H9 (cell line): ENCODE measurements at places on chromosomes 5 and 9.

DNA sequence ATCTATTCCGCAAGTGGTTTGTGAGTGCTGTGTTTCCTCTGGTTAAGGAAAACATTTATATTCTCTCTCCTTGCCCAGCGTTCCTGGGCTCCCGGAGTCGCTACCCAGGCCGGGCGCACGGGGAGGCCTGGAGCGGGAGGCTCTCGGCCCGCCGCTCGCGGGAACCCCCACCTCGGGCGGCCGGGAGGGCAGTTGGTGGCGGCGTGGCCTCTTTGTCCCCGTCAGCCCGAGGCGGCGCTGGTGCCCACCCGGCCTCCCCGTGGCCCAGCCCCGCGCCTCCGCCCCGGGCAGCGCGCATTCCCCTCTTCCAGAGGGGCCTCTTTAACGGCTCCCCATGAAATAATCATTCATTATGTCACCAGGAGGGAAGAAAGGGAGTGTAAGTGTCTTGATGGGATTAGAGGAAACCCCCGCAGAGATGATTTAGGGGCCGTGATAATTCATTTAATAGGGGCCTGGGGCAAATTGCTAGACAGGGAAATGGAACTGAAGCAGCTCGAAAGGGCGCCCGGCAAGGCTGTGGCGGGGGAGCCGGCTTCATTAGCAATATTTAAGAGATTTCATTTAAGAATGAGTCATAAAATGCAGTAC is 181.9 kb upstream of the TBCA start:
- peak; percentile 54 for DNase-seq
- H3K27me3 ChIP-seq = peaks cover 38% of the 10 kb centered on the region; the same call in 1 of the 2 replicates
- peak overlapping the region; percentile 78 for H3K4me3 ChIP-seq
- H3K27ac ChIP-seq = no peak overlapping the region

GRCh38 chr9:93861736-93862358 is 93.3 kb downstream of the BARX1 start:
- H3K27me3 ChIP-seq = no peaks in the 10 kb centered on the region
- H3K4me3 ChIP-seq = no peak overlapping the region
- no peaks in the 10 kb centered on the region for H3K36me3 ChIP-seq
- no peak overlapping the region for H3K27ac ChIP-seq
- no peaks in the 10 kb centered on the region; the same call in 1 of the 2 replicates for H3K4me1 ChIP-seq

DNA sequence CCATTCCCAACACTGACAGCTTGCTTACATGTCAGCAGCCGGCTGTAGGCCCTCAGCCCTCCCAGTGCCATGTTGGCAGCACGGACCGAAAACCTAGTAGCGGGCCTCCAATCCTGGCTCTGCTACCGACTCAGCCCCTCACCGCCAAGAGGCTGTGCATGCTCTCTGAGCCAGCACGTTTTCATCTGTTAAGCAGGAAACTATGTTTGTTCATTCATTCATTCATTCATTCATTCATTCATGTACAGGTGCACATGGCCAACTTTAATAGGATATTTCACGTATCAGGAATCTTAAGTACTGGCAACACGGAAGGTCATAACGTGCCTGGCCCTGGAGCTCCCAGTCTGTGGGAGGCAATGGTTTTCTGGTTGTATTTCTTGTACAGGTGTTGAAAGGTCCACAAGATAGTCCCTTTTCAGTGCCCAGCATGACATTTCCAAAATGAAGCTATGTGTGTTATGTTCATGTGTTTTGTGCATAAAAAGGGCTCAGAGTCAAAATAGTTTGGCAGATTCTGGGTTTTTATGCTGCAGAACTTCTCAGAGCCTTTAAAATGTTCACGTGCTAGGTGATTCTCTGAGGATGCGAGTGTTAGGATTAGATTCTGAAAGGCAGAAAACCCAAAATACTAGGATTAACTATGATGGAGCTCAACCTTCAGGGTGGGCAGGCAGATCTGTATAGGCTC is 17.7 kb downstream of the SUSD3 start:
- H3K4me1 ChIP-seq = no peaks in the 10 kb centered on the region
- H3K27me3 ChIP-seq = no peaks in the 10 kb centered on the region
- no peak for DNase-seq
- no peak overlapping the region for H3K27ac ChIP-seq

GRCh38 chr9:70615464-70616138 is 201.1 kb upstream of the KLF9 start:
- H3K4me3 ChIP-seq = no peak overlapping the region; the same call in 2 of the 3 replicates
- no peaks in the 10 kb centered on the region for H3K4me1 ChIP-seq
- H3K27ac ChIP-seq = no peak overlapping the region
- H3K27me3 ChIP-seq = no peaks in the 10 kb centered on the region
- H3K36me3 ChIP-seq = peaks cover 5% of the 10 kb centered on the region

DNA sequence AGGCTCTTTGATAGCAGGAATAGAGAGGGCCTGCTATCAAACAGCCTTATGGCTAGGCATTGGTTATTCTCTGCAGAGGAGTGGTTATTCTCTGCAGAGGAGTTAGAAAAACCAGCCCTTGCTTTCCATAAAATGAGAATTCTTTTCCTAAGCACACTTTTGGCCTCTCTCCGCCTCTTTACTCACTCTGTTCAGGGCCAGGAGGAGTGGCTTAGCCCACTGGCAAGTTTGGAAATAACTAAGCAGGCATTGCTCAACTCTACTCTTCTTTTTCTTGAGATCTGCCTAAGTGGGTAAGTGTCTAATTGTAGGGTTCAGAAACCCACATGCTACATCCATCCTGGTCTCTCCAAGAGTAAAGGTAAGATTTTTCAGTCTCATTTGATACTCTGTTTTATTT is 341.7 kb downstream of the KIAA0825 start:
- H3K36me3 ChIP-seq = peaks cover 12% of the 10 kb centered on the region
- no peaks in the 10 kb centered on the region for H3K27me3 ChIP-seq
- H3K4me3 ChIP-seq = no peak overlapping the region
- peaks cover 6% of the 10 kb centered on the region; the same call in 1 of the 2 replicates for H3K4me1 ChIP-seq
- DNase-seq = no peak

DNA sequence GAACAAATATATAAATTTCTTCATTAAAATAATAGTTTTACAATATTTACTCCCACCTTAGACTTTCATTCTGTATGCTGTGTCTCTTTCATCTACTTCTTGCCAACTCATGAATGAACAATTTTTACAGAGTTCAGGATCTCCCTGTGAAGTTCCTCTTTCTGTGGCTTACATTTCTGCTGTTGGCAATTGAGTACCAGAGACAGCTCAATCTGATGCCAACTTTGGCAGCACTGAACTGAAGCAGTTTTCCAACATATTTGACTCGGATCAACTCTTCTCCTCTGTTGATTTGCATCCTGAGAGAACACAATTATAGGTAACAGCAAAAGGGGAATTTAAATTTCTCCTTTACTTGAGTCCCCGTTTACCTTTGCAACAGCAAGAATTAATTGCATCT is 1262.2 kb downstream of the EFNA5 start:
- no peak overlapping the region for H3K27ac ChIP-seq
- no peak overlapping the region for H3K4me3 ChIP-seq
- H3K27me3 ChIP-seq = no peaks in the 10 kb centered on the region
- no peaks in the 10 kb centered on the region for H3K4me1 ChIP-seq
- H3K36me3 ChIP-seq = no peaks in the 10 kb centered on the region

DNA sequence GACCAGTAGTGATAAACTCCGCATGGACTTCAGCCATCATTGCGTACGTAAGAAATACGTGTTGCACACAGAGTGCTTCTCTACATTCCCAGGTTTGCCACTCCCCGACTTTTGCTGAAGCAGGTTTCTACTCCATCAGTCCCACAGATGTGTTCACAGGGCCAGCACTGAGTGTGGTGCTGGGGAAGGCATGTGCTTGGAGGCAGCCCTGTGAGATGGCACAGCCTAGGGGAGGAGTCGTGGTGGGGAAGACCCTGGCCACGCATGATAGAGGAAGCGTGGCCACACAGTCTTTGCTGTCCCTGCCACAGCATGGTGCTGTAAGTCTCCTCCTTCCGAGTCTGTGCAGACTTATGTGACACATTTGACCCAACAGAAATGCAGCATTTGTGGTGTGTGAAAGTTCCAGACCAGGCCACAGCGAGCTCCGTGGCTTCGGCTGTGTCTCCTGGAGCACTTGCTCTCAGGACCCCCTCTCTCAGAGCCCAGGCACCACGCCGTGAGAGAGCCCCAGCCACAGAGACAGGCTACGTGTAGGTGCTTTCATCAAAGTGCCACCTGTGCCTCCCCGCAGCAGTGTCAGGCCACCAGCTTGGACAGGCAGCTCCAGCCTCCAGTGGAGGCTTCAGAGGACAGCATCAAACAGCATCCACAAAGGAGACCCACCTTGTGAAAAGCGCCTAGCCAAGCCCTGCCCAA is 197.8 kb downstream of the AUH start:
- no peak for DNase-seq
- H3K4me1 ChIP-seq = no peaks in the 10 kb centered on the region; the same call in 1 of the 2 replicates
- H3K27me3 ChIP-seq = no peaks in the 10 kb centered on the region
- no peak overlapping the region for H3K4me3 ChIP-seq
- no peaks in the 10 kb centered on the region for H3K36me3 ChIP-seq
- no peak overlapping the region for H3K27ac ChIP-seq

DNA sequence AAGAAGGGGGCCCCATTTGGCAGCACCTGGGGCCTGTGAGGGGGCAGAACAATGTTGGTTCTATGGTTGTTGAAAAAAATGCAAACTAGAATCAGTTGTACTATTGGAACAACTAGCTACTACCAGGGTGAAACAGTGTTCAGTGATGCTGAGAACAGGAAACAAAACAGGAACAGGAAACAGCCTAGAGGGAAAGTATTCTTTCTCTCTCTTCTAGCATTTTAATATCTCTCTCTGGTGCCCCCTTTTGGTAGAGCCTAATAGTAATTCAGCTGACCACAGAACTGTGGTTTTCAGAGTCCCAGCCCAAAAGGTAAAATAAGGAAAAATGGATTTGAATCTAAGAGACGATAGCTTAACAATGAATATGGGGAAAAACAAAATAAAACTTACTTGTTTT is 138.0 kb upstream of the KCNN2 start:
- no peak overlapping the region for H3K27ac ChIP-seq
- H3K36me3 ChIP-seq = no peaks in the 10 kb centered on the region; the same call in 2 of the 3 replicates

DNA sequence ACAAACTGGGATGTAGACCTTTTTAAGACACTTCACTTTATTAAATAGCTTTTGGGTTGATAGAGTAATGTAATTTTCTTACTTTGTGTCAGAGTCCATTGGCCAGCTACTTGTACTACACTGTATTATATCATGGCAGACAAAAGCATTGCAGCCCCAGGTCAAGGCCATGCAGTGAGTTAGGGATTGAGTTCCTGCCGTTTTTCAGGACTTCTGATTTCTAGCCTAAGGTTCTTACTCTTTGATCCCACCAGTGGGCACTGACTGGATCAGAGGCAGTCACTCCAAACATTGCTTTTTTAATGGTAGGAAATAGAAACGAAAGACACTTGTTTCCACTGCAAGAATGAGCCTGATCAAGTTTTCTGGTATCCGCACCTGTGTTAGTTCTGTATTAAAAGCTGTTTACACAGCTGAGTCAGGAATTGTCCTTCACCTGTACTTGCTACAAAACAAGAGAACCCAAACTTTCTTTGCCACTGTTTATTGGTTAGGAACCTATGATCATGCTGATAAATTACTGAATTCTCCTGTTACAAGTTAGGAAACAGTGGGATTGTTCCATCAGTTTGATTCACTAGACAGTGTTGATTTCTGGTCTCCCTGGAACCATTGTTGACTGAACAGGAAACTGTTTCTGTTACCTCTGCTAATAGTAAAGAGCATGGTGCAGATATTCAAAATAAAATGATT is 22.1 kb downstream of the LRRC70 start:
- no peak overlapping the region for H3K4me3 ChIP-seq
- DNase-seq = no peak
- H3K27me3 ChIP-seq = no peaks in the 10 kb centered on the region

- H3K4me3 ChIP-seq = no peak overlapping the region
- peaks cover 3% of the 10 kb centered on the region; the same call in 2 of the 3 replicates for H3K36me3 ChIP-seq
- H3K4me1 ChIP-seq = peaks cover 5% of the 10 kb centered on the region; the same call in 1 of the 2 replicates
- H3K27me3 ChIP-seq = no peaks in the 10 kb centered on the region
- DNase-seq = no peak
- H3K27ac ChIP-seq = no peak overlapping the region
Observed at GRCh38 chr5:137200906-137201700, 298.0 kb downstream of the SPOCK1 start.

DNA sequence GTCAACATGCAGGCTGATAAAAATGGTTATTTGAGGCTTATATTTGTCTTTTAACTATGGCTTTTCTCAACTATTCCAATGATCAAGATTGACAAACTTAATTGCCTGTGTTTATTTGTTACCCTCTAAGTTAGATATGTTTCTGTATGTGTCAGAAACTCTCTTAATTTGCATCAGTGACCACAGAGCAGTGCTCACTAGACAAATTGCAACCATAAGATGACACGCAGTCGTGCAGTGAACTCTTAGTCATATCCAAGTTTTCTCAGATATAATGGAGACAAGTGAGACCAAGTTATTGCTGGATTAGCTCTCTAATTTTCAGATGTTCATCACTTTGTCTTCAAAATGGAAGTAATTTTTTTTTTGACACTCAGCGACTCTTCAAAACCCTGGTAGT is 342.2 kb upstream of the RFX3 start:
- no peak overlapping the region for H3K4me3 ChIP-seq
- H3K27ac ChIP-seq = no peak overlapping the region
- peaks cover 30% of the 10 kb centered on the region for H3K36me3 ChIP-seq

DNA sequence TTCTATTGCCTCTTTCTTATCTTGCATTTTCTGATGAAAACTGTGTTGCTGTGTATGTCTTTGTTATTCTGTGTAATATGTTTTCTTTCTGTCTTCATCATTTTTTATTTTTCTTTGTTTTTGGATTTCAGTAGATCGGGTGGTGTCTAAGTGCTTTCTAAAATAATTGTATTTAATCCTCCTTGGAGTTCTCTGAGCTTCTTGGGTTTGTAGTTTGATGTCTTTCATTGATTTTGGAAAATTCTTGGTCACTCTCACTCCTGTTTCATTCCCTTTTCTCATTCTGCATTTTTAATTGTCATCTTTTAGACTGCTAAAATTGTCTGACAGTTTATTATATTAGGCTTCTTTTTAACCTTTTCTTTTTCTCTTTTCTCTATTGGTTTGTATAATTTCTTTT is 560.5 kb downstream of the IRX1 start:
- no peaks in the 10 kb centered on the region for H3K27me3 ChIP-seq
- H3K4me3 ChIP-seq = no peak overlapping the region
- H3K36me3 ChIP-seq = peaks cover 3% of the 10 kb centered on the region; the same call in 1 of the 3 replicates
- DNase-seq = no peak
- H3K4me1 ChIP-seq = no peaks in the 10 kb centered on the region
- H3K27ac ChIP-seq = no peak overlapping the region
